CD4-positive, alpha-beta T cell treated with Interleukin-17A for 4 hours (primary cell): ENCODE measurements at places on chromosomes 13 and 19.

- DNase-seq = no peak
These were observed 498.6 kb downstream of the EFNB2 start for GRCh38 chr13:106036870-106037269.

GRCh38 chr19:15223649-15224361, 8.4 kb downstream of the EPHX3 start:
- no peak for DNase-seq

GRCh38 chr13:95499811-95500712, 52.5 kb upstream of the CLDN10 start:
- no peak for DNase-seq

GRCh38 chr13:74298923-74299322, 164.7 kb upstream of the KLF12 start:
- no peak for DNase-seq

DNA sequence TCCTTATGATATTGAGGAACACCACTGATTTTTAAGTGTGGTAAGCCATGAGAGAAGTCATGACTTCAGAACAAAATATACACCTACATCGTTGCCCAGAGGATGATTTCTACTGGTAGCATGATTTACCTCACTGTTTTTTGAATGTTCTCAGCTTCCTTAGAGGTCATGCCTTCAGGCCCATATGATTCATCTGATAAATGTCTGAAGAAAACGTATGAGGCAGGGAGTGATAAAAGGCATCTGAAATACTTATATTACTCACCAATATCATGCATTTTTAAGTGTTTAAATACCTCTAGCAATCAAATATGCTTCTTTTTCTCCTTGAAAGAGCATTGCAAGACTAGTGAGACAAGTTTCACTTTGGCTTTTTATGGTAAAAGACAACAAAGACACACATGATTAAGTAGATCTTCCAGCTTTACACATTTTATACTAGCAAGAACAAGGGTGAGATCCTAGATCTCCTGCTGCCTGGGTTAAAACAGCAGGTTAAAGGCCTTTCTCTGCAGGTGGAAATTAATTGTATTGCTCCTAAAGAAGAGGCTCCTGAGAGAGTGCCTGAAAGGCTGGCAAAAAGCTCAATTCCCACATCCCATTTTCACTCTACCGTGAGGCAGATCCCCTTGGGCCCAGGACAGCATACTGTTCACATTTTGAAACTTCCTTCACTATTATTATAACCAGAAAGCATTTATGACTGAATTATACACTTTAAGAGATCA, 432.4 kb downstream of the SLITRK1 start:
- no peak for DNase-seq

DNA sequence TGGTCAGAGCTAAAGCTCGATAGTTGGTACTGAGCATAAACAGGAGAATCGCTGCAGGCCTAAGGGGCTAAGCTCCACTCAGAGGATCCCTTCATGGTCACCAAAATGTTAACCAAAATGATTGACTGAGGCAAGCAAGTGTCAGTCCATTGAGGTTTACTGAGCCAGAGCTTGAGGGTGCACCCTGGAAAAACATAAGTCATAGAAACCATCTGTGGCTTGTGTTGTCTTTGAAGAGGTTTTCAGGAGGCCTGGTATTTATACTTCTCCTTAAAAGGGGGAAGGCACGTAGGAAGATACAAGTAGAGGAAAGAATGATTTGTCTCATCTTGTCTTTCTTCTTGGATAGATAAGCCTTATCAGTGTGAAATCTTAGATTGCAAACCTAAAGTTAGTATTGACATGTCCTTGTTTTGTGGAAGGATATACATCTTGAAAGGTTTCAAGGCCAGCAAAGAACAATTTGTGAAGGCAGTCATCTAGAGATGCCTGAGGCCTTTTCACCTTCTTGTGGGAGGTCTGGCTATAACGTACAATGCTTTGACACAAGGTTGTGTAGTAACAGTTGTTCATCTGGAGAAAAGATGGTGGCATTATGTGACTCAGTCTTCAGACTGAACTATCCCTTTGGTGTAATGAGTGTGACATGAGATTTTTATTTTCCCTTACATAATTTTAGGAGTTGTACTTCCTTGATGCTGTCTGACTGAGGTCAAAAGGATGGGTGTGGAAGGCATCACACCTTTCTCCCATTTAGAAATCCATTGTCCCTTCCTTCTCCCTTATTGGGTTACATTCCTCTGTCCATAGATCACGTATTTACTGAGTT, 14.7 kb upstream of the CEACAM6 start:
- no peak for DNase-seq

GRCh38 chr13:110248449-110249143, 58.4 kb downstream of the COL4A1 start:
- no peak for DNase-seq

DNA sequence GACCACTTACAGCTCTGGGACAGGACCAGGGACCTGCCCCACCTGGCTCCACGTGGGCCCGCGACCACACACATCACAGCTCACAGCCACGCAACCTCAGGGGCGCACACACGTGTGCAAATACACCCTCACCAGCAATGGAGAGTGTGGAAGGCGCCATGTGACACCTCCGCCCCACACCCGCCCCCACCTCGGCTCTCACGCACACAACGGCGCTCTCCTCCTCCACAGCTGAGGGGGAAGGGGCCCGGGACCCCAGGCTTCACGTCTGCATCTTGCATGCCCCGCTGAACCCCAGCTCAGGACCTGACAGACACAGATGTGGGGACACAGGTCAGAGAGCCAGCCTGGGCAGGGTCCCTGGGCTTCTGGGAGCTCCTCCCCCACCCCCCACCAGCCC, 6.4 kb upstream of the SHISA7 start:
- DNase-seq = no peak

DNA sequence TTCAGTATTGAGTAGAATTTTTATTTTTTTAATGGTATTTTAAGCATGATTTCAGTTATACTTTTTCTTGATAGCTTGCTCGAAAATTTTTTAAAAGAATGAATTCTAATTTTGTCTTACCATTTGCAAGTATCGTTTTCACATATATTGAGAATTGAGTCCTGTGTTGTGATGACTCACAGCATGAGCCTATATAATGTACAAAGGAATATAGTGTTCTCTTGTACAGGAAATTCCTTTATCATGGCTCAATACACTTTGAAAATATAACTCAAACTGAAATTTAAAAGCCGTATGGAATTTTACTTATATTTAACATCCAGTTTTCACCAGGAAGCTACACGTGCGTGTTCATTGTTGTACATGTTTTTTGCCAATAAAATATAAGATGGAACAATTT, 161.1 kb upstream of the TMTC4 start:
- DNase-seq = no peak
